ENCODE measurements at places on chromosomes 7 and 10.

- no peak for DNase-seq
Measured at GRCh38 chr7:55887821-55888247, 578 bp downstream of the ZNF713 start.

- DNase-seq: no peak
Measured at GRCh38 chr7:70071766-70072165, 473.5 kb downstream of the AUTS2 start.

DNA sequence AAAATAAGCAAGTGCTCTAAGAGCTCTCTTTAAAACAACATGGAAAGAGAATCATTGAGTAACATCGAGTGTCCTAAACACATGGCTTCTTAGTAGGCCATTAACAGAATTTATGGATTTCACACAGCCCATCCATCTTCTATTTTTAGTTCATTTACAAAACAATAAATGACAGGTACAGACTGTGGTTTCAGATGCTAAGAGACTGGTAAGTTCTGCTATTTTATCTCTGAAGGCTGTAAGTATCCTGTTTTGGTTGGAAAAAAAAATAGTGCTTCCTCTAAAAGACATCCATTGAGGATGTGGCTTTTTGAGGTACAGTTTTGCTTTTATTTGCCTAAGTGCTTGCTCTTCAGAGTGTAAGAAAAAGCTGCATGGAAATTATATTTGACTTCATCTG, 27.4 kb upstream of the GNAI1 start:
- DNase-seq: no peak

DNA sequence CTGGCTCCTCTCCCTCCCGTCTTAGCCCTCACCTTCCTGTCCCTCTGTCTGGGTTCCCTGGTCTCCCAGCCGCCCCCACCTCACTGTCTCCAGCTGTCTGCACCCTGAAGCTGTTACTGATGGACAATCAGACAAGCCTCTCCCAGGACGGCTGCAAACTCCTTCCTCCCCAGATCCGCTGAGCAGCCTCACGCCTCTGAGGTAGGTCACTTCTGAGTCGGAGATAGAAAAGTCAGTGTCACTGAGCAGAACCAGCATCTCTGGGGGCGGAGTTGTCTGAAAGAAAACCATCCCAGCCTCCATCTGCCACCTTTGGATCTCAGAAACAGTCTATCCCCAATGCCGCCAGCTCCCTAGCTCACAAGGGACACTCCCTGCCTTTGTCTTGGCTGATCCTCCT, 27.4 kb downstream of the FAM241B start:
- DNase-seq: no peak

GRCh38 chr10:132689721-132690360, 96.1 kb downstream of the NKX6-2 start:
- DNase-seq: no peak

GRCh38 chr10:113131613-113132261, 181.7 kb downstream of the TCF7L2 start:
- DNase-seq: peak; percentile 35

- DNase-seq: no peak
Measured at GRCh38 chr10:100291356-100291755, 4.9 kb upstream of the BLOC1S2 start.

DNA sequence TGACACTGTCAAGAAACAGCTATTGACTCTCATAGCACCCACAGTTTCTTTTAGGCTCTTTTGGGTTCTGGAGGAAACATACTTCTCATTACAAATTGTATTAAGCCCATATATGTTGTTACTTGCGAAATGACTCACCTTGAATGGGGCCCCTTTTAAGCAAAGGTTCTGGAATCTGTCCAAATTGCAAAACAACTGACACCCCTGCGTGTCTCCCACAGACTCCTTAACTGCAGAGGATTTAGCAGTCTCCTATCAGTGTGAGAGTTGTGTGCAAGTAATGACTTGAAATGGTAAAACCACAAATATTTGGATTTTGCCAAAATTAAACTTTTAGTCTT, 192.3 kb downstream of the DNAJC1 start:
- no peak for DNase-seq

DNA sequence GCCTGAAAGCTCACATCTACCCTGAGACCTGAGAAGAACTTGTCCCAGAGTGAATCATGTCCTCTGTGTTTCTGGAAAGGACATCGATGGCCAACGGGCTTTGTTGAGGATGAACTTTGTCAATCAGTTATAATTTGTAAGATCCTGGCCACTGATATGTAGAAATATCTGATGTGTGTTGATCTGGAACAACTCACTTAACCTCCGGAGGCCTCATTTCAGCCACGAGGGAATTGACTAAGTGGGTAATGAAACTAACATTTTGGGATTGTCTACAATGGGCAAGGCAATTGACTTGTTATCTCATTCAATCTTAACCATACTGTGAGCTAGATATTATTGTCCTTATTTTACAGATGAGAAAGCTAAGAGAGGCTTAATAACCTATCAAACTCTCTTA, 468.1 kb upstream of the NRP1 start:
- DNase-seq: no peak

DNA sequence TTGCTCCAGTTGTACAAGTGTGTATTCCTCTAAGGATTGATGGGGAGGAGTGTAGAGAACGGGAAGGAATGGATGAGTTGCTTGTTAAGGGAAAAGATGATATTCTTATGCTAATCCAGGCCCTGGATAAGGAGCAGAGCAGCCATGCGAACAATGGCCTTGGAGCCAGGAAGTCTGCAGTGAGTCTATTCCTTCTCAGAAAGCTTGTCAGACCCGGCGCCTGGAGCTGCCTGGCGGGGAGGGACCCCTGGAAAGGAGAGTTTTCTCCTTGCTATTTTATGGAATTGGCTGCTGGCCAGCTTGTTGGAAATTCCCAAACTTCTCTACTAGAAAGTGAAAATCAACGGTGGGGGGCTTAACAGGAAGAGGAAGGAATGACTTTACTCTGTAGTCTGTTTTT, 89.1 kb downstream of the MMRN2 start:
- DNase-seq: no peak

GRCh38 chr10:69425511-69426298, 9.0 kb upstream of the TACR2 start:
- DNase-seq: no peak

GRCh38 chr10:44234483-44234875, 150.4 kb downstream of the CXCL12 start:
- DNase-seq: no peak

- DNase-seq: no peak
Measured at GRCh38 chr7:70143075-70144044, 545.1 kb downstream of the AUTS2 start.

DNA sequence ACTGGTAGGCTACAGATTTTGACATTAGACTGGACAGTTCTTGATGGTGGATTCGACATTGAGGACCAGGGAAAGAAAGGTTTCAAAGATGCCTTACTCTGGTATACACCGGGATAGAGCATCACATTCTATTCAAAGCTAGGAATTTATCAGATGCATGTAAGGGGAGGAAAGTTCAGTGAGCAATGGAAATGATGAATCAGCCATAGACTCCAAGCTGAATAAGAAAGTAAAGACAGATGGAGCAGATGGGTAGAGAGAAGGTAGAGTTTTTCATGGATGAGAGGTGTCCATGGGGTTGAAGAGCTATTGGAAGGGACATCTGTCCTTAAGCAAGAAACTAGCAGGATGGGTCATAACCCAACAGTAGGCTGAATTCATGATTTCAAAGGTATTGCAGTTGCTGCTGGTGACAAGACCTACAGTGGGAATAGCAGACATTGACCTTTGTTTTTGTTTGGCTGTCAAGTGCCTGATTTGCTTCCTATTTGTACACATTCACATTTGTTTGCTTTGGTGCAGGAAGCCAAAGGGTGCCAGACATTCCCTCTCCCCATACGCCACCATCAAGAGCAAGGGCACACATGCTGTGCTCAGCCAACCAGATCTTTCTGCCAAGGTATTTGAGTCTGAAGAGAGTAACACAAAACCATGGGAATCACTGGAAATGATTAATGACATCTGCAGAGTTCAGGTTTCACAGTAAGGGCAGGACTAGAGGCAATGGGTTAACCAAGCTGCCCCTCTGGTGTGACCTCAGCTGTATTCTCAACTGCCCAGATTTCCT, 8.6 kb upstream of the CACUL1 start:
- no peak for DNase-seq

DNA sequence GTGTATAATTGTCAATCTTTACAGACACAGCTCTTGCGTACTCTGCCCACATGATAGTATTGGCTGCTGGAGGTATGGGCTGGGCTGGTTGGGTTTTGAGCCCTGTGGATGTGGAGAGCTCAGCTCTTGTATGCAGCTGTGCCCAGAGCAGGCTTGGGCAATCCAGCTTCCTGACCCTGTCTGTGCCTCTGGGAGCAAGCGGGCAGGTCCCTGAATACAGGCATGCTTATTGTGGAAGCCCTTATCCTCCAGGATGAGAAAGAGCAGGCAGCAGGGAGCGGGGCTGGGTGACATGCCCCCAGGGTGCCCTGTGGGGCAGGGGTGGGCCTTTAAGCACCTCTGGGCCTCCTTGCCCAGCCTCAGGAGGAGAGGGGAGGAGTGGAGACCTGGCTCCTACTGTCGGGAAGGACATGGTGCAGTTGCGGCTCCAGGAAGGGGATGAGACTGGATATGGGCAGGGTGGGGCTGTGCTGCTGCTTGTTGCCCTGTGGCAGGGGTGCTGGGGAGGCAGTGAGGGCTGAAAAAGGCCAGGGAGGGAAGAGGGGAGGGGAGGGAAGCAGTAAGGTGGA, 32.7 kb upstream of the SH2D4B start:
- DNase-seq: no peak

GRCh38 chr10:119705434-119705831, 20.4 kb upstream of the INPP5F start:
- no peak for DNase-seq

- DNase-seq: peak; percentile 45
Measured at GRCh38 chr7:95104739-95105138, 197.3 kb downstream of the PPP1R9A start.

DNA sequence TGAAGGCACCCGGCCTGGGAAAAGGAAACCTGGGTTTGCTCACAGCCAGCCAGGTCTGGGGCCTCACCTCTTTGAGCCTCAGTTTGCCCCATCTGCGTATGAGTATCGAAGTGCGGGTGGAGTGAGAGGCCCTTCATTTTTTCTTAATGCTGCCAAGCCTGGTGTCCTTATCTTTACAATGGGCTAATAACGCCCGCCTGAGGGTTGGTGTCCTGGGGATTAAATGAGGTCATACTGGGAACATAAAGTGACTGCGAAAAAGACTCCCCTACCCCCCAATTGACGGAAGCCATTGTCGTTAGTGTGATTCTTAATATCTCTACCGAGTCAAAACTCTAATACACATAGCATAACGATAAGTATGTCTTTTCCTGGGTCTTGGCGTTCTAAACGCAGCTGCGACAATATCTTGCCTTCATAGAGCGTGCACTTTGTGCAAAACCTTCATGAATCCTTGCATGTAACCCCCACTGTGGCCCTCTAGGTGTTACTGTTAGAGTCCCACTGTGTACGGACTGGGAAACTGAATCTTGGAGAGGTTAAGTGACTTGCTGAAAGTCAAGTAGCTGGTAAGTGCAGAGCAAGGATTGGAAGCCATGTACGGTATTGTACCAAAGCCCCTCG, 11.4 kb upstream of the GRB10 start:
- no peak for DNase-seq

DNA sequence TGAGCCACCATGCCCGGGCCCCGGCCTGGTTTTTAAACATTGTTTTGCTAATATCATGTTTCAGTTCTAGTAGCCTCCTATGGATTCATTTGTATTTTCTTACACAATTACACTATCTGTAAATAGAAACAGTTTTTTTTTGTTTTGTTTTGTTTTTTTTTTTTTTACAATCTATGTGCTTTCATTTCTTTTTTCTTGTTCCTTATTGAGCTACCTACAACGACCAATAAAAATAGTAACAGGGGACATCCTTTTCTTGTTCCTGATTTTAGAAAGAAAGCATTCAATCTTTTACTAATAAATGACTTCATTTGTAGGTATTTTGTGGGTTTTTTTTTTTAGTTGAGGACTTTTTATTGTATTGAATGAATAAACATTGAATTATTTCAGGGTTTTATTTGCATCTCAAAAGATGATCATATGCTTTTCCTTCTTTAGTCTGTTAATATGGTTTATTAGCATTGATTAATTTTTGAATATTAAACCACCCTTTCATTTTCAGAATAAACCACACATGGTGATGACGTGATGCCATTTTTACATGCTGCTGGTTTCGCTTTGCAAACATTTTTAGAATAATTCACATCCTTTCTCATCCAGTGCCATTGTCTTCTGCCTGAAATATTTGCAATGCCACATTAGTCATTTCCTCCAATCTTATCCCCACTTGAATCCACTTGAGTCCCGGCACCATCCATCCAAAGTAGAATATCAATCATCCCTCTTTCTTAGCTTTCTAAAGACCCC, 18.1 kb upstream of the AKR1E2 start:
- DNase-seq: peak; percentile 96

DNA sequence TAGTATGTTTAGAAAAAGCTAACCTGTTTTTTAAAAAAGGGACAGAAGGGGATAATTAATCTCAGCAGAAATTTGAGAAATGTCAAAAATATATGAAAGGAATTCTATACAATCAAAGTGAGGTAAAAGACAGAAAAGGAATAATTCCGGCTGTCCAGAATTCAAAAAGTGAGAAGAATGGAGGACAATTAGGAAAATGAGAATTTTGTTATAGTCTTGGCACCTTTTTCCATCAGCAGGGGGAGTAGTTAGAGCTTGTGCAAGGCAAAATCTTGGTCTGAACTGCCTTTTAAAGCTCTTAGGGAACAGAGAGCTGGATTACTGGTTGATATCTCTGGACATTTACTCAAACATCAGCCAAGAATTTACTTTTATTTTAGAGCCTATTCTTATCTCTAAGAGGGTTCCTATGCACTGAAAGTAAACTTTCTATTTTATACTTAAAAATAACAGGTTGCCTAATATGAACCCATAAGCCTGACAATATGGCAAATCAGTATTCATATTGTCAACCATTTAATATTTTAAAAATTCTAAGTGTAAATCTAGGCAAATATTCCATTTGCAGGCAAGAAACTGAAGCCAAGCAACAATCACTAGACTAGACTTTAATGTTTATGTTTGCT, 185.6 kb downstream of the ANK3 start:
- peak; percentile 51 for DNase-seq

DNA sequence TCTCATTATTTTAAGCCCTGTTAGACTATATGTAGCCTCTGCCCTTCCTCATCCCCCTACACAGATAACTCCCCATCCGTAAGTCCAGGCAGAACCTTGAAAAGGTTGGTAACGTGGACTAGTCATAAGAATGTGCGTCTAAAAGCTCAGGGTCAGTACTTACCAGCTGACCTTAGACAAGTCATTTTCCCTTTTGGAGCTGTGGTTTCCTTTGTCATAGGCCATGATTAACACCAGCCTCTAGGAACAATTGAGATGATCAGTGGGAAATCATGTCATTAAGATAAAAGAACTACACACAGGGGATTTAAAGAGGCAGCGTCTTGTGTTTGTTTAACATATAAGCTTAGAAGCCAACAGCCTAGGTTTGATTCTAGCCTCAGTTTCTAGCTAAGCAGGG, 6.9 kb upstream of the UNC5B start:
- DNase-seq: peak; percentile 46

Data from ELR (cell line).